ENCODE measurements at places on chromosomes 7 and 10.

DNA sequence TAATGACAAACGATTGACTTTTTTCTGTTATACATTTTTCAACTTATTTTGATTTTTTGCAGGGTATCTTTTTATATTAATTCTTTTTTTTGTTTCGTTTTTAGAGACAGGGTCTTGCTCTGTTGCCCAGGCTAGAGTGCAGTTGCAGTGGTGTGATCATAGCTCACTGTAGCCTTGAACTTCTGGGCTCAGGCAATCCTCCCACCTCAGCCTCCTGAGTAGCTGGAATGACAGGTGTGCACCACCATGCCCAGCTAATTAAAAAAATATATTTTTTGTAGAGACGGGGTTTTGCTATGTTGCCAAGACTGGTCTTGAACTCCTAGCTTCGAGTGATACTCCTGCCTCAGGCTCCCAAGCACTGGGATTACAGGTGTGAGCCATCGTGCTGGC, 601.3 kb downstream of the PARD3 start:
- no peak for DNase-seq

- DNase-seq: no peak
These were observed 533.7 kb upstream of the POM121L12 start for GRCh38 chr7:52501696-52502095.

DNA sequence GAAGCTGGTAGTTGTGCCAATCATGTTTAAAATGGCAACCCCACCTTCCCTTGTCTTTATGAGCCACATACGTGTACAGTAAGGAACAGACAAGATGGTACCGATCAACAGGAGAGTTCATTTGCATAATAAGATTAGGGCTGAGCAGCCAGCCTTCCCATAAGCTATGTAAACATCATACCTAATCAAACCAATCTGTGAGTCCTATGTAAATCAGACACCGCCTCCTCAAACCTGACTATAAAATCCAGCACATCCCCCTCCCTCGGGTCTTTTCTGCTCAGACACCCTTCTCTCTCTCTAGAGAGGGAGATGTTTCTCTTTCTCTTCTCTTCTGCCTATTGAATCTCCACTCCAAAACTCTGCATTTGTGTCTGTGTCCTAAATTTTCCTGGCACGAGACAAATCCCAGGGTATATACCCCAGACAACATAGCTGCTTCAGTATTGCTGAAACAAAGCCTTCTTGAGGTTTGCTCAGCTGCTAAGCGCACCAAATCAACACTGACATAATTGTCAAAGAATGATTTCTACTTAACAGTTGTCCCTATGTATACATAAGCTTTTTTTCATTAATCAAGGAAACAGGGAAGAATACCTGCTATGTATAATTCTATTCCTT, 279.2 kb downstream of the THSD7A start:
- DNase-seq: no peak

- no peak for DNase-seq
These were observed 51.7 kb downstream of the ARID5B start for GRCh38 chr10:61953183-61953582.

GRCh38 chr10:75096749-75097148, 14.7 kb upstream of the SAMD8 start:
- no peak for DNase-seq

- no peak for DNase-seq
These were observed 125.1 kb upstream of the LYZL1 start for GRCh38 chr10:29163746-29164145.

- DNase-seq: no peak
These were observed 121.8 kb downstream of the NOC3L start for GRCh38 chr10:94240901-94241300.

DNA sequence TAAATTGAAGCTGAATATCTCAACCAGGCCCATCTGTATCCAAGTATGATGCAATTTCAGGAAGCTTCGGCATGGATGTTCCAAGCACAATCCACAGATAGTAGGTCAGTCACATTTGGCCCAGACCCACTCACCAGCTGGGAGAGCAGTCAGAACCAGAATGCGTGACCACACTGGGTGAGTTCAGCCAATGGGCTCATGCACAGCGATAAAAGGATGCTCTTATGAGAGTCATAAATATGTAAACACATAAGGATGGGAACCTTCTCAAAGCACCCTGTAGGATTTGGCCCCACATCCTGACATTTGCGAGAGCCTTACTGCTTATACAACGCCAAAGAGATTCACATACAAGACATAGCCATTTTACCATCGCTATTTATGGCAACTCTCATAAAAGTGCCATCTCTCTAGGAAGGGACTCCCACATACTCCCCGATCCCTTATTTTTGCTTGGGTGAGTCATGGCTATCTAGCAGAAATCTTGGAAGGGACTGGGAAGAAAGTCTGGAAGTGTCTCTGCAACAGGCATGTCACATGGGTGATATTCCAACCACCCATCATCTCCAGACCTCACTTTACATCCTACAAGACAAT, 3.0 kb downstream of the AFAP1L2 start:
- DNase-seq: no peak

GRCh38 chr7:95330204-95330960, 6.0 kb upstream of the PON1 start:
- DNase-seq: no peak

DNA sequence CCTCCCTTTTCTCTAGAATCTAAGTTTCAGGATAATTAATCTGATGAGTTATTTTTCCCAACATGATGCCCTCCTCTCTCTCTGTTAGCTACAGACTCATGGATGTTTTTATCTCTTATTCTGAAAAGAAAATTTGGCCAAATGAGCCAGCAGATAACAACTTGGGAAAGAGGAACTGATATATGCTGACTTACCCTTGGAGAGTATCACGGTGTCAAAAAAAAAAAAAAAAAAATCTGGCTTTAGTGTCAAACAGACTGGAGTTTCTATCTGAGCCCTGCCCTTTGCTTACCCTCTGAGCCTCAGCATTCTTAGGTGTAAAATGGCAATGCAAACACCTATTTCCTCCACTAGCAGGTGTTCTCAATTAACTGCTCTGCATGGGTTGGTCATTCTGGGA, 190.4 kb downstream of the AHR start:
- DNase-seq: no peak

All from activated CD4-positive, alpha-beta T cell treated with anti-CD3 and anti-CD28 coated beads, Interleukin-2, amount 50 U/mL, for 48 hours (primary cell).